Dermis microvascular lymphatic vessel endothelial cell (primary cell): ENCODE measurements at places on chromosomes 13 and 19.
A peak's percentile ranks its signal among the peaks of the same experiment; 100 is the strongest.

DNA sequence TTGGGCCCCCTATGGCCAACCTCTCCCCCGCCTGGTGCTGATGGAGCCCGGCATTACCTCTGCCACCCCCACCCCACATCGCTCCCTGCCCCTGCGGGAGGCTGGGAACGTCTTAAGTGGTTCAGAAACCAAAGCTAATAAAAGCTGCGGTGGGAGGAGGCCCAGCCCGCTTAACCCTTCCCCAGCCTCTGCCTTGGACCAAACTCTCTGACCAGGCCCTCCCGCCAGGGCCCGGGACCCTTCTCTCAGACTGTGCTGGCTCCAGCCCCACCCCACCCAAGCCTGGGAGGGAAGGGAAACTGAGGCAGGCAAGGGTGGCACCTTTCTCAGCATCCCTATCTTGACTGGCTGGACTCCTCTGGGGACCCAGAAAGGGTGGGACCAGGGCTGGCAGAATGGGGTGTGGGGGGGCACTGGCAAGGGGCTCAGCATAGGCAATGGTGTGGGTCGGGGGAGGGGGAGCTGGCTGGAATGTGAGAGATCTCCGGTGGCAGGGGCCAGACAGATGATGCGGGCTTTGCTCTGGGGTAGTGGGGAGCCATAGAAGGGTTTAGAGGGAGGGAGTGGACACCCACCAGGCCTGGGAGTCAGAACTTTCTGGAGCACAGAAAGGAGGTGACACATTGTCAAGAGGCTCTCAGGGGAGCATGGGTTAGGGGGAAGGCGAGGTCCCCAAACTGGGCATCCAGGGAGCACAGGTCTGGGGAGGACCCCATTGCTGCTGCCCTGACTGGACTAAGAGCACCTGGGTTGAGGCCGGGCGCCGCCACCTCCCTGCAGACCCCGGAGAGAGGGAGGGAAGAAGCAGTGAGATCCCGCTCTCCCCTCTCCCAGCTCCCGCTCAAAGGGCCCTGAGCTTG is 21.9 kb downstream of the SMIM24 start:
- no peak for DNase-seq

- DNase-seq, result no peak
Observed at GRCh38 chr19:39341129-39341718, 997 bp upstream of the SAMD4B start.

GRCh38 chr13:51064753-51065152 is 46.3 kb downstream of the C13orf42 start:
- DNase-seq, result no peak

DNA sequence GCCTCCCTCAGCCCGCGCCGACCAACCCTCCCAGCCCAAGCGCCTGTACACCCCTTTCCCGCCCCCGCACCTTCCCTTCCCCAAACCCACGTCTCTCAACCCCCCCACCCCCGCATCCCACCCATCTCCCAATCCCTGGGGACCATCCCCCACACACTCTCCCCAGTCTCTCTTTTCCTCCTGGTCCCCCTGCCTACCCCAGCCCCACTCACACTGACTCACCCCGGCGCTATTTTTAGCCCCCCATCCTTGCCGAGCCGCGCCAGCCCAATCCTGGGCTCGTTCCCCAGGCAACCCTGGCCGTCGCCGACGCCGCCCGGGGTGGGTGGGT is 11.7 kb downstream of the CIC start:
- peak; percentile 46 for DNase-seq

GRCh38 chr13:71727042-71727441 is 140.0 kb downstream of the DACH1 start:
- DNase-seq, result no peak

GRCh38 chr13:33244210-33244906 is 41.2 kb downstream of the STARD13 start:
- no peak for DNase-seq

GRCh38 chr19:12965017-12965811 is 4.2 kb upstream of the DAND5 start:
- no peak for DNase-seq

DNA sequence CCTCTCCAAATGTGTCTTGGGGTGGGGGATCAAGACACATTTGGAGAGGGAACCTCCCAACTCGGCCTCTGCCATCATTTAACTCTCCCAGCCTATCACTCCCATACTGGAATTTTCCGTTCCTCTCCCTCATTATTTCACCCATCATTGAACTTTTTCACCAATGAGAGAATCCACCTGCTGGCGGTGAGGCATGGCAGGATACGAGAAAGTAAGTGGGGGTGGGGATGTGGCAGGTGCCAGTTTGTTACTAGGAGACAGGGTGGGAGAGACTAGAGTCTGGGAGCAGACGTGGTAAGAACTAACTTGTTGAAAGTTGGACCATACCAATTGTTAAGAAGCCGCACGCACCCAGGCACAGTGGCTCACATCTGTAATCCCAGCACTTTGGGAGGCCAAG is 6.9 kb downstream of the GIPR start:
- no peak for DNase-seq
